Calu3 (cell line): ENCODE measurements at places on chromosomes 6 and 20. TPM values are rescaled to one million over a fixed set of nuclear protein-coding genes. Genes with fewer than 3 reads are reported as not detected.

Gene SEC23B
- 22.0 and 26.3 TPM in 2 replicates for total RNA-seq

DNA sequence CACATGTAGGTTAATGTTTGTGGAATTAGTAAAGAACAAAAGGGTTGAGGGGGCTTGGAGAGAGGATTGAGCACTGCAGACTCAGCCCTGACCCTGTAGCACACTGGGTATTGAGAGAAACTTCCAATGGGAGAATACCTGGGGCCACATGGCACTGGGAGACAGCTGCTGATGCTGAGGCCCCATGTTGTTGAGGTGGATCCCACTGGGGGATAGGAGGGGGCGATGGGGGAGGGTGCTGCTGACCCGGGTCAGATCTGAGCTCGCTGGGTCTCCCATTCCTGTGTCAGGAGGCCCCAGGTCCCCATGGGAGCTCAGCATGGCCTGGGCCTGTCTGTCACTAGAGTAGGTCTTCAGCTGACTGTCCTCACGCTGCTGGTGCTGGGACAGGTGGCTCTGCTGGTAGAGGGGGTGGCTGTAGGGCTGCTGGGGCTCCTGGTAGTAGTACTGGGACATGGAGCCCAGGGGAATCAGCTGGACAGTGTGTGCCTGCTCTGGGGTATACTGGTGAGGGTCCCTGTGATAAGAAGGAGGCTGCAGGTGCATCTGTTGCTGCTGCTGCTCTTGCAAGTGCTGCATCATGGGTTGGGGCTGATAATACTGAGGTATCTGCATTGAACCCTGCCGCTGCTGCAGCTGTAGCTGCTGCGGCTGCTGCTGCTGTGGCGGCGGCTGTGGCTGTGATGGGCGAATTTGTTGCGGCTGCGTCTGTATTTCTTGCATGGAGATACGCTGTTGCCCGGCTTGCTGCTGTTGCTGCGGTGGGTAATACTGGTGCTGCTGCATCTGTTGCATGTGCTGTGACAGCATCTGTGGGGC, 50.6 kb upstream of the MRPS10 start:
- DNase-seq: no peak
- H3K27me3 ChIP-seq: peaks cover 8% of the 10 kb centered on the region
- no peaks in the 10 kb centered on the region for H3K36me3 ChIP-seq
- no peak overlapping the region for H3K27ac ChIP-seq
- no peaks in the 10 kb centered on the region for H3K4me1 ChIP-seq
- no peak overlapping the region for H3K4me3 ChIP-seq

- H3K4me1 ChIP-seq: peaks cover 43% of the 10 kb centered on the region
- H3K27ac ChIP-seq: peak overlapping the region; percentile 27
- peak; percentile 33 for DNase-seq
- H3K27me3 ChIP-seq: no peaks in the 10 kb centered on the region
- H3K4me3 ChIP-seq: no peak overlapping the region
These were observed 41.6 kb downstream of the ANKEF1 start for GRCh38 chr20:10076126-10077080.

Gene SLC12A5
- total RNA-seq: 2.1 and 2.2 TPM in 2 replicates

Gene HNF4A
- 27.7 and 41.1 TPM in 2 replicates for total RNA-seq

GRCh38 chr6:36679043-36679833, 724 bp downstream of the CDKN1A start:
- peaks cover 64% of the 10 kb centered on the region for H3K36me3 ChIP-seq
- DNase-seq: peak; percentile 65
- H3K27ac ChIP-seq: peak overlapping the region; percentile 85
- H3K4me3 ChIP-seq: peak overlapping the region; percentile 99
- H3K4me1 ChIP-seq: peaks cover 70% of the 10 kb centered on the region

GRCh38 chr20:45834797-45835161, 1.2 kb downstream of the SNX21 start:
- no peaks in the 10 kb centered on the region for H3K27me3 ChIP-seq
- H3K36me3 ChIP-seq: peaks cover 31% of the 10 kb centered on the region
- no peak overlapping the region for H3K27ac ChIP-seq
- DNase-seq: no peak

- H3K4me1 ChIP-seq: peaks cover 51% of the 10 kb centered on the region
- no peak for DNase-seq
- H3K27me3 ChIP-seq: no peaks in the 10 kb centered on the region
- no peak overlapping the region for H3K4me3 ChIP-seq
- peak overlapping the region; percentile 37 for H3K27ac ChIP-seq
These were observed 9.0 kb downstream of the SPINT3 start for GRCh38 chr20:45506398-45506797.

Gene KLHDC3
- 85.9 and 95.7 TPM in 2 replicates for total RNA-seq

Gene OLIG3
- total RNA-seq: not detected in 2 replicates

DNA sequence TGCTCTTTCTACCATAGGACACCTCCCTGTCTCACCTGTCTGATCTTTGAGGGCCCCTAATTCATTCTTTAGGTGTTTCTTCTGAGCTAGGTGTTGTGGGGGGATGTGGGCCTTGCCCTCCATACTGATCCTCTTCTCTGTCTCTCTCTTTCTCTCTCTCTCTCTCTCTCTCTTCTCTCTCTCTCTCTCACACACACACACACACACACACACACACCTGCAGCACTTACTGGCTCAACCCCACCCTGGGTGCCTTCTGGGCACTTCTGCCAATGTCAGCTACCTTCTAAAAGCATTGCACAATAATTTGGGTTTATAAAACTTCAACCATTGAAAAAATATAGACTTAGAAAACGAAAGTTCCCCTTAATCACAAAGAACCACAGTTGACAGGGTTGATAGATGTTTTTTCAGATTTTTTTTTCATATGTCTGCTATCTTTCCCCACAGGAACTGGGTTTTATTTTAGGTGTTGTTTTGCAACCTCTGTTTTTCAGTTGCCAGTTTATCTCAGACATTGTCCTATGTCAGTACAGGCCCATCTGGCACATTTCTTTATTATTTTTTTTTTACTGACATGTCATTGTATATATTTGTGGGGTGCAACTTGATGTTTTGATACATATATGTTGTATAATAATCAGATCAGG, 28.1 kb downstream of the PKIG start:
- no peaks in the 10 kb centered on the region for H3K36me3 ChIP-seq
- H3K27me3 ChIP-seq: no peaks in the 10 kb centered on the region
- no peak for DNase-seq
- H3K4me3 ChIP-seq: no peak overlapping the region
- peaks cover 17% of the 10 kb centered on the region for H3K4me1 ChIP-seq
- H3K27ac ChIP-seq: no peak overlapping the region

DNA sequence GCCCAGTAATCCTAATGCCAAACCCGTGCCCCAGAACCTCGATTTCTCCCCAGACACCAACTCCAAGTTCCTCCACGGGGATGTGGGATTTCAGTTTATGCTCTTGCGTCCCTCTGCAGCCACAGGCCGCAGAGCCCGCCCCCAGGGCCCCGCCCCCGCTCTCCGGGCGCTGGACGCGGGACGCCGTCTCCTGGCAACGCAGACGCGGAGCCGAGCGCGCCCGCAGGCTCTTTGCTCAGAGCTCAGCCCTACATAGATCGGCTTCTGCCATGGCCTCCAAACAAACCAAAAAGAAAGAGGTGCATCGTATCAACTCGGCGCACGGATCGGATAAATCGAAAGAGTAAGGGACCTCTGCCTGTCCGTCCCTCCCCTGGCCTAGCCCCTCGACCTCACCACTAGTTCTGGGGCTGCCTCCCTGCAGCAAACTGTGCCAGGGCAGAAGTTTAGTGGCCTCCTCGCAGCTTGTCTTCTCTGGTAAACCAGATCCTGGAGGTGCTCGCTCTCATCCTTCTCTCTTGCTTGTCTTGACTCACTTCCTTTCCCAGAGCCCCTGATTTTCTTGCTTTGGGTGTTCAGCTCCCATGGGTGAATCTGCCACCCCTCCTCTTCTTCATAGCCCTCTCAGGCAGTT, at the start of gene ADGB:
ADGB (plus strand) TSS at position 201 of the 634 bp plus-strand sequence; CDS start at position 270, 69 bp downstream.
- no peak within 1 kb of the TSS for H3K27ac ChIP-seq
- H3K27me3 ChIP-seq: no peaks in the 10 kb centered on the region
- no peaks in the 10 kb centered on the region for H3K4me1 ChIP-seq
- DNase-seq: peak; percentile 5
- no peak within 1 kb of the TSS for H3K4me3 ChIP-seq
- no peaks in the 10 kb centered on the region for H3K36me3 ChIP-seq

DNA sequence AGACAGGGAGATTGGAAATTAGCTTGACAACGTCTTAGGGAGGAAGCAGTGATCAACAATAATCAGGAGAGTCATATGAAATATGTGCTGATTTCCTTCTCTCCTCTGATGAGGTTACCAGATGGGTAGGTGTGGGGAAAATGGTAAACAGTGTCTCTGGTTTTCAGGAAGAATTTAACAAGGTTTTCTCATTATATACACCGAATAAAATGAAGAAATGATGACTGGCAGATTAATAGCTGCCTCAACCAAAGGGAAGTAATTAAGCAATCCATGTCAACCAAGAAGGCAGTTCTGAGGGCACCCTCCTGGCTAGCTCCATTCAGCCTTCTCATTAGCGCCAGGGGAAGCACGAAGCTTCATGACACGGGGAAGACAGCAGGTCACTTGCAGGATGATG, 12.7 kb upstream of the RAMACL start:
- no peak for DNase-seq
- H3K27me3 ChIP-seq: no peaks in the 10 kb centered on the region
- peaks cover 33% of the 10 kb centered on the region for H3K4me1 ChIP-seq
- H3K27ac ChIP-seq: no peak overlapping the region

GRCh38 chr20:57212534-57213276, 53.7 kb downstream of the BMP7 start:
- peak; percentile 87 for DNase-seq
- peaks cover 14% of the 10 kb centered on the region for H3K27me3 ChIP-seq
- no peak overlapping the region for H3K27ac ChIP-seq
- H3K4me3 ChIP-seq: peak overlapping the region; percentile 1
- peaks cover 7% of the 10 kb centered on the region for H3K36me3 ChIP-seq

GRCh38 chr20:61300709-61301108, 48.6 kb downstream of the CDH4 start:
- no peak overlapping the region for H3K27ac ChIP-seq
- H3K27me3 ChIP-seq: peaks cover 18% of the 10 kb centered on the region
- no peaks in the 10 kb centered on the region for H3K36me3 ChIP-seq
- no peak overlapping the region for H3K4me3 ChIP-seq
- no peak for DNase-seq

- DNase-seq: no peak
- H3K36me3 ChIP-seq: no peaks in the 10 kb centered on the region
- H3K27ac ChIP-seq: no peak overlapping the region
These were observed 86.3 kb downstream of the DACT2 start for GRCh38 chr6:168232989-168233874.

DNA sequence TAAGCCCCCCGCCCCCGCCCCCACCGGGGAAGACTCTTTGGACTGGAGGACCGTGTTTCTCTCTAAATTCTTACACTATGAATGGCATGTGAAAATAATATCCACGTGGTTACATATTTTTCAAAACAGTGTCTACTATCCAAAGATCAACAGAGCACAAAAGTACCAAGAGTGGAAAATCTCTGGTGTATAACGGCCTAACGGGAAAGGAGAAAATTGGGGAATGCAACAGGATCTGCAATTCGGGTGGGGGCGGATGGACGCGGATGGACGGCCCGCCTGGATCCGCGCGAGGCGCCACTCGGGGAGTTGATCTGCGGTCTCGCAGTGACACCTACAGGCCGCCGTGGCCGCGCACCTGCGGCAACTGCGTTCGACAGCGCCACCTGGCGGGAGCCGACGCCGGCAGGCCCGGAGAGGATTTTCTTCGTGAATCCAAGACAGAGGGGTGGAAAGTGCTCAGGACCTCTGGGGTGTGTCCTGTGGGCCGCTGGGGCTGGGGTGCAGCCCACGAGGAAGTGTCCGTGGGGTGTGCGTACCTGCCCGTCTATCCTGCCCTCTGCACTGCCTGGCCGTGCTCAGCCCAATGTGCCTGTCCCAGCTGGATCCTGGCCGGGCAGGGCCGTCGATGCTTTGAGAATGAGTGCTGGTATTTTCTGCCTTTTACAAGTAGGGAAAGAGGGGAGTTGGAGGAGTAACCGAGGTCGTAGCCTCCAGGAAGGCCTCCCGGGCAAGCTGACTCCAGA, 18.6 kb downstream of the ANKRD60 start:
- peak overlapping the region; percentile 52 for H3K27ac ChIP-seq
- H3K36me3 ChIP-seq: no peaks in the 10 kb centered on the region
- H3K27me3 ChIP-seq: peaks cover 47% of the 10 kb centered on the region
- peaks cover 17% of the 10 kb centered on the region for H3K4me1 ChIP-seq
- peak; percentile 96 for DNase-seq

- no peak for DNase-seq
- H3K36me3 ChIP-seq: no peaks in the 10 kb centered on the region
- H3K4me1 ChIP-seq: peaks cover 2% of the 10 kb centered on the region
- H3K27ac ChIP-seq: no peak overlapping the region
These were observed 32.1 kb downstream of the C6orf141 start for GRCh38 chr6:49582529-49582928.

Gene ZNF165
- 6.3 and 7.0 TPM in 2 replicates for total RNA-seq

DNA sequence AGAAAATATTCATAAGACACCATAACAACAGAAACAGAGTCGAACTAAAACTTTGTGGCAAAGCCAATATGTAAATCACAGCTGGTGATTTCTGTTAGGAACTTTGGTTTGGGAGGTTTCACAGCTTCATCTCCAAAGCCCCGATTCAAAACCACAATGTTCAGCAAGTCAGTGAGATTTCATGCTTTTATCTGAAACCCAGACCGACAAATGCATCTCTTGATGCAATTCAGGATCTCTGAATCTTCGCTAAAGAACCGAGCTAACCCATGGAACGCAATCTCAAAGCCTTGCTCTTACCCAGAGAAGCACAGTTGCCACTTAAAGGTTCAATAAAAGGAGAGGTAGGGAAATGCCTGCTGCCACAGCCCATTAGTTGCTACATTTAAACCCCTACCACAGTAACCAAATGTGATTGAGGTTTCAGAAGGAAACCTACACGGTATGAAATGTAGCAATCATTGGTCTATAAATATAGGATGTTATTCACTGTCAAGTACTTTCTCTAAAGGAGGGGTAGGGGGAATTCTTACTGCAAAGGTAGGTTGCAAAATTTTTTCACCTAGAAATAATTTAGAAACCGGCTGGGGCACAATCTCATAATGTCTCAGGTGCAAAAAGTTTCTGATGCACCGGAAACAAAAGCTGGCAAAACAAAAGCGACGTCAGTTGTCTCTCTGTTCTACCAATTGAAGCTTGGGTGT, 381.0 kb upstream of the ARID1B start:
- H3K4me3 ChIP-seq: no peak overlapping the region
- H3K4me1 ChIP-seq: no peaks in the 10 kb centered on the region
- no peaks in the 10 kb centered on the region for H3K27me3 ChIP-seq
- no peak overlapping the region for H3K27ac ChIP-seq
- H3K36me3 ChIP-seq: peaks cover 4% of the 10 kb centered on the region

- no peaks in the 10 kb centered on the region for H3K4me1 ChIP-seq
- no peak overlapping the region for H3K4me3 ChIP-seq
- H3K36me3 ChIP-seq: no peaks in the 10 kb centered on the region
- no peak for DNase-seq
- H3K27me3 ChIP-seq: no peaks in the 10 kb centered on the region
These were observed 23.9 kb downstream of the ARMC2 start for GRCh38 chr6:108872141-108872557.
